Hematopoietic multipotent progenitor cell treated with erythropoietin and hydrocortisone succinate and interleukin-3 and kit ligand, for 4 days (in vitro differentiated cells): ENCODE measurements at places on chromosomes 5 and 9.

- no peak for DNase-seq
Observed at GRCh38 chr5:143205883-143206195, 197.6 kb downstream of the NR3C1 start.

GRCh38 chr9:98129451-98129881 is 10.4 kb upstream of the TRIM14 start:
- DNase-seq: peak; percentile 77

DNA sequence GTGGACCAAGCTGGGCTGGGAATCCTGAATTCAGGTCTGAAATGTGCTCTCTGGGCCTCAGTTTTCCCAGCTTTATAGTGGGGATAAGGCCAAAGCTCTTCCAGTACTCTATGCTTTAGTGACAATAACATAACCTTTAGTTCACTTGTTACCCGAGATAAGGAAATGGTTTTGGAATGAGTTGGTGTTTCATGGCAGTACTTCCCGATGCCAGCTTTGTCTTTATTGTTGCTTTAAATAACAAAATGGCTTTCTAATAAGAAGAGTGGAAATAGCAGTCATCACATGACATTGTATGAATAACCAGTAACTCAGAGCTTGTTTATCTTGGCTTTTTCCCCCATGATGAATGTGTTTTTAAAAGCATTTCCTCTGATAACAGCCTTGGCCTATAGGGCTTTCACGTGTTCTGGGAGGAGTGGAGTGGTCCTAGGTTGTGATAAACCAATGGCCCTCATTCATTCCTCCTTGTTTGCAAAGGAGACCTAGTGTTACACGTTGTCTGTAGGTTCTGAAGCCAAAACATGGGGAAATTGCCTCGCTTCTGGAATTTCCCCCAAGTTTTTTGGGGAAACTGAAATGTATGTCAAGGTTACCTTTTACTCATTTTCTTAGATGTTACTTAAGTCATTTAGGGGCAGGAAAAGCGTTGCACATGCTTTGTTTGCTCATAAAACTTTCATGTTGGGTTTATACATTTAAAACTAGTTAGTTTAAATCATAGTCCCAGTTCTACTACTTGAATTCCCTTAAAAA is 53.7 kb downstream of the ZNF618 start:
- no peak for DNase-seq

- peak; percentile 1 for DNase-seq
Observed at GRCh38 chr5:163106098-163106497, 331.3 kb upstream of the CCNG1 start.

- no peak for DNase-seq
Observed at GRCh38 chr9:119974026-119974425, 604.8 kb upstream of the BRINP1 start.

DNA sequence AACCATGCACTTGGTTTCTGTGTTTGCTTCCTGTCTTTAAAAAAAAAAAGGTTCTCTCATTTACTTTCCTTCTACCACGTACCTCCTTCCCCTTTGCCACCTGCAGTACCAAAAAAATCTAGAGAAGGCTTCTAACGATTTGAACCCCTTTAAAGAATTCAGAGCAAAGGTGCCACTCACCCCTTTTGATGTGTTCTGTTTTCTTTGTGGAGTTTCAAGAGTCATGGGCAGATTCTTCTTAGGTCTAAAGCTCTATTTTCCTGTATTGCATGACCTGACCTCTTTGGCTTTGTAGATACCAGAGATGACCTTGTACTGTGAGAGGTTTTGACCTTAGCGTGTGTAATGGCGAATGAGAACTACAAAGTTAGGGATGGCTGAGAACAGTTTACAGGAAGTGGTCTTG is 29.0 kb downstream of the TXNDC8 start:
- DNase-seq: no peak

DNA sequence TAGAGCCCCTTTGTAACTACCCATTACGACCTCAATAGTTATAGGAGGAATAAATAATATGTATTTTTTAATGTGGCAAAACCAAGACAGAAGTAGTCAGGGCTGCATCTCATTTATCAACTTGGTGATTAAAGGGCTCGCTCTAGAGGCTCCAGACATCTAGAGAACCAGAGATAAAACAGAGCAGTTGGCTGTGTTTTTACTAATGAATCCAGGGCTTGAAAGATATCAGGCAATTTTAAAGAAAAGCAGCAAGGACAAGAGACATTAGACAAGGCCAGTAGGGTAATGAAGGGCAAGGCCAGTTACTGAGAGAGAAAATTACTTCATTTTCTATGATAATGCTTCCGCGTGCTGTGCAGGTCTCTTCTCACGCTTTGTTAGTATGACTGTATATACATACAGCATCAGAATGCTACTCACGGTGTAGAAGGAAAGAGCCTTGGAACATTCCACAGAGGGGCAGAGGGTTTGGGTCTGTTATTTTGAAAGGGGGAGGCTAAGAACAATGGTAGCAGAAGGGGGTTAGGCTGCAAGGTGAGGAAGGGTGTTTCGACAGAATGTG is 110.4 kb downstream of the SEMA6A start:
- DNase-seq: no peak

GRCh38 chr5:4159681-4160080 is 564.0 kb downstream of the IRX1 start:
- DNase-seq: no peak

- peak; percentile 60 for DNase-seq
Observed at GRCh38 chr5:173671121-173671949, 54.9 kb upstream of the BOD1 start.

DNA sequence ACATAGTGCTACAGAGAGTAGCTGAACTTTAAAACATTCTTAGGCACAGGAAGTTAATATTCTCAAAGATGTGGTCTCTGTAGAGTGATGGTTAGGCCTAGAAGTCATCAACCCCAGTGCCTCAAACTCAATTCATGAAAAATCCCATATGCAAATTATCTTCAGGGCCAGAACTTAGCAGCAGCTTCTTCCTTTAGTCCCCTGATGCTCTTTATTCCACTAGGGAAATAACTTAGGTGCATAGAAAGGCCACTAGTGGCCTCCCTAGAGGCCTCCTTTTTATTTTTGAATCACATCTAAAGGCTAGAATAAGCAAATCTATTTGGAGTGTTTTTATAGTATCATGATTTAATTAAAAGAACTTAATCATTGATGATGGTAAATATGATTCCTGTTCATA is 88.3 kb downstream of the GIN1 start:
- peak; percentile 34 for DNase-seq

DNA sequence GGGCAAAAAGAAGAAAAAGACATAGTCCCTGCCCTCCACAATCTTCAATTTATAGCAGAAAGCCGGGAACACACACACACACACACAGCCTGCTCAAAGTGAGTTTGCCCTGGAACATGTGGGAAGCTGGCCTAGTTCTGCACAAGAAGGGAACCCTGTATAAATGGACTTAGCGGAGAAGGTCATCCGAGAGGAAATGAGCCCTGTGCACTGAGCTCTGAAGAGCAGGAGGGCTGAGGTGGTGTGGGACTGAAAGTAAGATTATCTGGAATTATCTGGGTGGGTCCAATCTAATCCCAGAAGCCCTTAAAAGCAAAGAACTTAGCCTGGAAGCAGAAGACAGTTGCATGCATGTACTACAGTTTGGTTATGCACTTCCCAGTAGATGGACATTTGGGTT is 90.0 kb upstream of the CTSV start:
- no peak for DNase-seq

DNA sequence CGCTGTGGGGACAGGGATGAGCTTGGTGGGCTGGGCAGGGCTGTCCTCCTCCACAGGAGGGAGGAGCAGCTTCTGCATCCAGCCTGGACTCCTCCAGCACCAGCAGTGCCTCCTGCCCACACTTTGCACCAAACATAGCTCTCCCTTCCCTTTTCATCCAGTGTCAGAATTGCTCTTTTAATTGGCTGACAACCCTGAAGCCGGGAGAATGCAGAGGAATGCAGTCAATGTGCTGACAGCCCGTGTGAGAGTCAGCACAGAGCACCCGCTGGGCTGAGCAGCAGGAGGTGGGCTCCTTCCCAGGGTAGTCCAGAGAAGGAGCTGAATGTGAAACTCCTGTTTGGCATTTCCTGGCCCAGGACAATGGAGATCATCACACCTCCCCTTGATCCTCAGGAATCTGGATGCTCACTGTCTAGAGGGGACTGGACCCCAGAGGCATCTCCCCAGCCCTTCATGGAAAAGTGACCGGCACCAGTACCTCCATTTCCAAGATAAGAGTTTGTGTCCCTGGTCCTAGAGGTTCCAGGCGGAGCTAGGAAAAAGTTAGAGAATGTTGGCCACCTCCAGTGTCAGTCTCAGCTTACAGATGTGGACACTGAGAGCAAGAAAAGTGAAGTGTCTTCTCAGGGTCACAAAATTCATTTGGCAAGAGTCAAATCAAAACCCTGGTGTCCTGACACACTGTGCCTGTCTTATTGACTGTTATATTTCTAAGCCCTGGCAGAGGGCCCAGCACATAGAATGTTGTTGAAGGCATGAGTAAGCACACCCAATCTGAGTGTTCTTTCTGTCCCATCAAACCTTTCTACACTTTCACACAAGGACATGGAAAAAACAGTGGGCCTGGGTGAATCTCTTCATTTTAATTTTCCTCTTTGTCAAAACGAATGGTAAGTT is 202.1 kb downstream of the SNX18 start:
- DNase-seq: no peak

GRCh38 chr5:75681125-75681830 is 36.0 kb downstream of the POC5 start:
- peak; percentile 80 for DNase-seq

GRCh38 chr5:144566747-144567420 is 396.2 kb downstream of the KCTD16 start:
- DNase-seq: no peak

- no peak for DNase-seq
Observed at GRCh38 chr5:159658266-159658925, 257.9 kb upstream of the ADRA1B start.

GRCh38 chr9:106310782-106311181 is 552.2 kb upstream of the ZNF462 start:
- DNase-seq: peak; percentile 26

DNA sequence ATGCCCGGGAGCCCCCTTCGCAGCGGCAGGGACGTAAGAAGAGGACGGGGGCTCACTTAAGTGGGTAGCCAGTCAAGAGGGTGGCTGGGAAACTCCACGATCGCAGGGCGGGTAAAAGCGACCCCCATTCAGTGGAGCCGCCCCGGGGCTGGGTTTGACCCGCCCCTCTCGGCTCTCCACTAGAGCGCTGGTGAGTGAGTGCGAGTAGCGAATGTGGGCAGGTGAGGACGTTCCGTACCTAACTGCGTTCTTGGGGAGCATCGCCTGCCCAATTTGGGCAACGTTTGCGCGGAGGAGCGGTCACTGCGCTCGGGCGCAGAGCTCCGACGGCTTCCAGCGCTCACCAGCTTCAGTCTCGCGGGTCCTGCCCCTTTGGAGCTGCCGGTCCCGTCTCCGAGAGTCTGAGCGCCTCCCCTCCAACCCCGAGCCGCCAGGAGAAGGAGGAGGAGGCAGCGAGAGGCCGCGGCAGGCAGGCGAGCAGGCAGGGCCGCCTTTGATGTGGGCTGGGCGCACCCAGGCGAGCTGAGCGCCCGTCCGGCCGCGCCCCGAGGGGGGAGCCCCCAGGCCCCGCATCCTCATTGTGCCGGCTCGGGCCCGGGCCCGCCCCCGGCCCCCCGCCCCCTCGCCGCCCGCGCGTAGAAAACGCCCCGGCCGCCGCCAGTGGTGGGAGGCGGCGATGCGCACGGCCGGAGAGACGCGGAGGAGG is at the start of gene FGF18:
TSS of gene FGF18 (plus strand) at position 666 of the 706 bp plus-strand sequence. CDS start 553 bp downstream, outside the sequence.
- peak; percentile 84 for DNase-seq

DNA sequence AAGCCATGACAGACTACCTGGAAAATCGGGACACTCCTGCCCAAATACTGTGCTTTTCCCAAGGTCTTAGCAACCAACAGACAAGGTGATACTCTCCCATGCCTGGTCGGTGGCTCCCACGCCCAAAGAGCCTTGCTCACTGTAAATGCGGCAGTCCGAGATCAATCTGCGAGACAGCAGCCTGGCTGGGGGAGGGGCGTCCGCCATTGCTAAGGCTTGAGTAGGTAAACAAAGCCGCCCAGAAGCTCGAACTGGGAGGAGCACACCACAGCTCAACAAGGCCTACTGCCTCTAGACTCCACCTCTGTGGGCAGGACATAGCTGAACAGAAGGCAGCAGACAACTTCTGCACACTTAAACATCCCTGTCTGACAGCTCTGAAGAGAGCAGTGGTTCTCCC is 272.1 kb upstream of the CCNG1 start:
- no peak for DNase-seq

DNA sequence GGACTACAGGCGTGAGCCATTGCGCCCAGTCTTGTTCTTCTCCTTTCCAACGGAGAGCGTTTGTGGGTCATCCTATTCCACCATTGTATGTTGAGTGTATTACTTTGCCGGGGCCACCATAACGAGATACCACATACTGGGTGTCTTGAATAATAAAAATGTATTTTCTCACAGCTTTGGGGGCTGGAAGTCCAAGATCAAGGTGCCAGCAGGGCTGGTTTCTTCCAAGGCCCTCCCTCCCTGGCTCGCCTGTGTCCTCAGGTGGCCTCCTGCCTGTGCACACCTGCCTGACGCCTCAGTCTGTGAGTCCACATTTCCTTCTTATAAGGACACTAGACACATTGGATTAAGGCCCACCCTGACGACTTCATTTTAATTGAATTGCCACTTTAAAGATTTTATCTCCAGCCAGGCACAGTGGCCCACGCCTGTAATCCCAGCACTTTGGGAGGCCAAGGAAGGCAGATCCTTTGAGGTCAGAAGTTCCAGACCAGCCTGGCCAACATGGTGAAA is 175.1 kb downstream of the C9orf50 start:
- no peak for DNase-seq

DNA sequence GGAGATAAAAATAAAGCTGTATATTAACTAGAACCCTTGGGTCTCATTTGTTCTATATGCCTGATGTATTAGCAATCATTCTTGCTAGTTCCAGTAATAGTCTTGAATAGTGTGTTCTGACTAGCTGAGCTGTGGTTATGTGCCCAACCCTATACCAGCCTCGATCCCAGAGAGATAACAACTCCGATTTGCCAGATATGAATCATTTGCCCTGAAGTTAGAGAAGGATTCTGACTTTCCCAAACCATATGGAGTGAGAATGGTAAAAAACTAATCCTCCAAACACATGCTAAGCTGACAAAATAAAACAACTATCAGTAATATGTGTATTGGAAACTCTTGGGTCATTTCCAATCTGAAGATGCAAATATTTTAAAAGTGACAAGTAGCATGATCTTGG is 64.8 kb downstream of the ALDH1A1 start:
- no peak for DNase-seq

DNA sequence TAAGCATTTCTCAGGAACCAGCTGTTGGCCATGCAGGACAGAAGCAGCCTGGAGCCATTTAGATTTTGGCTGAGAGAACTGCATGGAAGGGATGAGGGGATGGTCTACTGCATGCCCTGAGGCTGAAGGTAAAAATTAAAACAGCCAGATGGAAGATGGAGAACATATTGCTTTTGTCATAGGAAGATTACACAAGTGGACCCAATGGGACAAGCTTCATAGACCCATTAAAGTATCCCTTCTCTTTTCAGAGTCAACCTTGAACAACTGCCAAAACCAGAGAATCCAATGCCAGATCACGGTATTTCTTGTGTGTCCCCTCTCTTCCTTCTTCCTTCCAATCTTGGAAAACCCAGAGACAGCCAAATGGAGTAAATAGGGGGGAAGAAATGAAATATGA is 253.4 kb downstream of the NR2F1-AS1 start:
- no peak for DNase-seq

- no peak for DNase-seq
Observed at GRCh38 chr9:9892217-9892616, 720.6 kb downstream of the PTPRD start.
